NCI-H187 treated with DMSO at 0.1 percent for 48 hours (cell line): ENCODE measurements at places on chromosomes 6 and 20.

- no peak for DNase-seq
Measured at GRCh38 chr6:15504040-15504495, 158.8 kb downstream of the DTNBP1 start.

DNA sequence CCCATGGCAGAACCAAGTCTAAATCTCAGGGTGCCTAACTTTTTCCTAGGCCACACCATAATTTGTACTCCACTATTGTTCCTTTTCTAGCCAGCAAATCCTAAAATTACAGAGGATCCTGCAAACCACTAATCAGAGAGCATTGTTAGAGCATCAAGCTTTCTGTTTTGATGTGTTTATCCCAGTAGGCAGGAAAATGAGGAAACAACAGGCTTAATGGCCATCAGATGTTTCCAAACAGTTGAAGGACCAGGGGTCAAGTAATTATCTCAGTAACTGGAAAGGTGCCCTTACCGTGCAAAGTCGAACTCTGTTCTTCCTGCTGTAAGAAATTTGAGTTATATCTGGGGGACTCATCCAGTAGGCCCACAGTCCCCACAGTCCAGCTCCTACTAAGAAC lies 58.7 kb downstream of the RALY start:
- no peak for DNase-seq

- no peak for DNase-seq
Measured at GRCh38 chr6:158290040-158290439, 22.2 kb upstream of the TULP4 start.

DNA sequence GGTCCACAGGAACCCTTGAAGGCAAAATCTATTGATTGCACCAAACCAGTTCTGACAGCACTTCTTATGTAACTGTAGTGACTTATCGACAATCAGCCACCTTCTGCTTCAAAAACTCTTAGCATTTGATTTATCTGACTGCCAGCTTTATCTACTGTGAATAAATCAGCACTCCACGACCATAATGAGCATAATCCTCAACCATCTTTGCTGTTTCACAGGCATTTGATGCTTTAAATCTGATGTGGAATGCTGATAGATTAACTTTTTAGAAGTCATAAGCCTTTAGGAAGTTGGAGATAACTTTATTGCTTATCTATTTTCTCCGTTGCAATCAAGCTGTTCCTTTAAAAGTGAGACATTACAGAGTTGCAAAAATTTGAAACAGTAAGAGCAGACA lies 101.5 kb upstream of the PTCHD4 start:
- no peak for DNase-seq

DNA sequence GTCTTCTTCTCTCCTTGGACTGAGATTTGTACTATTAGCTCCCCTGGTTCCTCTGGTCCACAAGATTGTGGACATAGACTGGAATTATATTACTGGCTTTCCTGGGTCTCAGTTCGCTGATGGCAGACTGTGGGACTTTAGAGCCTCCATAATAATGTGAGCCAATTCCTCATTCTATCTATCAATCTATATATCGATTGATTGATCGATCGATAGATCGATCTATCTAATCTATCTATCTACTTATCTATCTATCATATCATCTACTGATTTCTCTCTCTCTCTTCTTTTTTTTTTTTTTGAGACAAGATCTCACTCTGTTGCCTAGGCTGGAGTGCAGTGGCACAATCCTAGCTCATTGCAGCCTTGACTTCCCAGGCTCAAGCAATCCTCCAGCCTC lies 51.5 kb upstream of the DDR1 start:
- DNase-seq = no peak

DNA sequence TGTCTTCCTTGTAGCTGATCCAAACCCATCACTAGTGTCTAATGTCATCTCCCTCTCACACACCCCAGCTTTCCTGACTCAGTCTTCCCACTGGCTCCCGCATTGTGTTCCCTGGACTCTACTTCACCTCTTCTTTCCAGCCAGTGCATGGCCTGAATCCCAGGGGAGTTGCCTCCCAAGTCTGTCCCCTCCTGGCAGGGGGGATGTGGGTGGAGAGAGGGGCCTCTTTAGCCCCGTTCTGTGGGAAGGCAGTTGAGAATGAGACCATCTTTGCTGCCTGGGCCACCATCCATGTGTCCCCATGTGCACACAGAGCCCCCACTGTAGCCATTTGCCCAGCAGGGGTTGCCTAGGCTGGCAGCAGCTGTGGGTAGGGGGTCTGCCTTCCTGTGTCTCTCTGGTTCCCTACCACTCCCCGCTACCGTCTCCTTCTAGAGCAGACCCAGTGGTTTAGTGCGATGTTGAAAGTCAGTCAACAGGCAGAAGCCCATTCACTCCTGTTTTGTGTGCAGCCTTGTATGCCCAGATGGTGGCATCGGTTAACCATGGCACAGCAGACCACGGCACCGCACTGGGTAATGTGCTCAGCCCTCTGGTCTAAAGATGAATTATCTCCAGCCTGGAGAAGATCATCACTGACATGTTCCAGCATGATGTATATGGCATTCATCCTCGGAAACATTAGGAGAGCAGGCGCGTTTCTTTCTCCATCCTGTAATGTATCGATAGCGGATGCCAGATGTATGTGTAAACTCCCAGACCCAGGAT lies 178.8 kb upstream of the SNX9 start:
- no peak for DNase-seq

DNA sequence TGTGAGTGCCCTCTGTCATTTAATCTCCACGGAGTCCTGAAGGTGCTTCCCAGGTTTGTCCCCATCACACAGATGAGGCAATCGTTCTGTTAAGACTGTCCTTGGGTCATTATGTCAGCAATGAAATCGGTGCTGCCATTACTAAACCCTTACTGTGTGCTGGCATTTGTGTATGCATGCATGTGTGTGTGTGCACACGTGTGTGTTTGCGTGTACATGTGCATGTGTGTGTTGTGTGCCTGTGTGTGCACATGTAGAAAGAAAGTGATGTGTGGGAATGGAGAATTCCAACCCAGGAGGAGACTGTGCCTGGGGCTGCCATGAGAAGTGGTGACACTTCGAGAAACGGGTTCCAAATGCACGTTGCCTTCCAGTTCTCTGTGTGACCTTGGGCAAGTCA lies 110.3 kb downstream of the CDH26 start:
- DNase-seq = no peak

DNA sequence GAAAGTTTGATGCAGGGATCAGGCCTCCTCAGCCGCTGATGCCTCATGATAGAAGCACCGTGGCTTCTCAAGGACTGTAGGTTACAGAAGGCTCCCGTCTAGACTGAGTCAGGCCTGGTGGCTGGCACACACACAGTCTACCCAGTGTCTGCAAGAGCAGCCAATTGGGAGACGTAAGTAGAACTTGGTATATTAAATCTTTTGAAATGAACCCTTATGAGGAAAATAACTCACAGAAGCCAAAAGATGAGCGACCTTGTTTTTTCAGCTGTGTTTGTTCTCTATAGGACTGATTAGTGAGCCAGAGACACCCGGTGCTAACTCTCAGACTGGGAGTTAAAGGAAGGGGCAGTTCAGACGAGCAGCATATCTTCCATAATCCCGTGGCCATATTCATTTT lies 5.9 kb upstream of the PDE10A start:
- no peak for DNase-seq

DNA sequence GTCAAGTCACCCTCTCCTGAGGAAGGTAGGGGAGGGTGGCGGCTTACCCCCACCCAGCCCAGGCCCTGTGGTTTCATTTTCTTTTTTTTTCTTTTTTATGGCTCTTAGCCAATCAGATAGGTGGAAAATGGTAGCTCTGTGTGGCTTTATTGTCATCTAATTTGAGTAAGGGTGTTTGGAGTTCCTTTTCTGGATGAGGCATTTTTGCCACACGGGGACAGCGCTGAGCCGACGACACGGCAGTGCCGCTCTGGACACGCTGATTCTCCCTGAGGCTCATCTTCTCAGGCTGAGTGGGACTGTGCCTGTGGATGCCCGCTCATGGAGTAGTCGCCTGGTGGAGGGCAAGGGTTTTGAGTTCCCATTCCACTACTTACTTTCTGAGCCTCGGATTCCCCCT lies 37.6 kb upstream of the ANGPT4 start:
- DNase-seq = no peak

GRCh38 chr6:97394160-97394748 lies 111.2 kb upstream of the MMS22L start:
- no peak for DNase-seq

- no peak for DNase-seq
Measured at GRCh38 chr6:109722011-109722410, 30.9 kb downstream of the FIG4 start.

- peak; percentile 29 for DNase-seq
Measured at GRCh38 chr6:11785774-11786579, 7.4 kb upstream of the ADTRP start.

DNA sequence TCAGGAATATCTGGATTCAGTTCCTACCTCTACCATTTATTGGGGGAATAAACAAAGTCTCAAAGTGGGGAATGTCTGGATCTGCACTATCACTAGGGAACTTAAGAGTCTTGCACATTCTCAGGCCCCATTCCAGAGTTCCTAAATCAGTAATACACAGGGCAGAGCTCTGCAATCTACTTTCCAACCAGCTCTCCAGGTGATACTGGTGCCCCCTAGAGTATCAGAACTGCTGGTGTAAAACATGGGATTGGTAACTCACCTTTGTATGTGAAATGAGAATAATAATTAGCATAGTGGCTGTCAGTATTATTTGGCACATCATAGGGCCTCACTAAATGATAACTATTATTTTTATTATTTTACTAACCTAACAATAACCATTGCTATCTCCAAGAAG lies 278.8 kb upstream of the IMPG1 start:
- no peak for DNase-seq

GRCh38 chr6:13012977-13013680 lies 296.6 kb downstream of the PHACTR1 start:
- DNase-seq = peak; percentile 22

DNA sequence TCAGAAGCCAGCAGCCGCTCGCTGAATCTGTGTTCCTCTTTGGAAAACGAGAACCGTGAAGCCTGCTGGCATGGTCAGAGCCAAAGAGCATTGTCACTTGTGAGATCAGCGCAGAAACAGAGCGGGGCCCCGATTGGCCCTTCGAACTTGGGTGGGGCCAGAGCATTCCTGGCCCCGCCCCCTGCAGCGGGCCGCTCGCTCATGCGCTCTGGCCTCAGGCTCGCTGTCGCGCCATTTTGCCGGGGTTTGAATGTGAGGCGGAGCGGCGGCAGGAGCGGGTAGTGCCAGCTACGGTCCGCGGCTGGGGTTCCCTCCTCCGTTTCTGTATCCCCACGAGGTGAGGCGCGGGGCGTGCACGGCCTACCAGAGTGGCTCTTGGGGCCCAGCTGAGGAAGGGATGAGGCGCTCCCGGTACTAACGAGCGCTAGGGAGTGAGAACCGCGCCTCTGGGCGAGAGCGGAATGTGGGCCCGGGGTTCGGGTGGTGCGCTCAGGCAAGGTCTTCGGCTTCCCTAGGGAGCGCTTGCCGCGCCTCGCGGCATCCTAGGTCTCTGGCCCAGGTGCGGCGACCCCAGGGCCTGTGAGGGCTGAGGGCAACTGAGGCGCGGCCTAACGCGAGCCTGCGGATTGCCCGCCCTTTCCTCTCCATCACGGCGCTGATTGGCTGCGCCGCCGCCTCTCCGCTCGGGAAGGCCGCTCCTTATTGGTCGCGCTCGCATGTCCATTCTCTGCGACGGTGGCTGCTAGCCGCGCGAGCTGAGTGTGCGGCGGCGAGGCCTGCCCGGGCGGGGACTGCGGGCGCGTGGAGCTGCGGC lies at the start of gene CSE1L:
Gene CSE1L, plus strand, starts transcription at position 226 of the 814 bp plus-strand sequence. CDS start 12,152 bp downstream, outside the sequence.
- peak; percentile 55 for DNase-seq

DNA sequence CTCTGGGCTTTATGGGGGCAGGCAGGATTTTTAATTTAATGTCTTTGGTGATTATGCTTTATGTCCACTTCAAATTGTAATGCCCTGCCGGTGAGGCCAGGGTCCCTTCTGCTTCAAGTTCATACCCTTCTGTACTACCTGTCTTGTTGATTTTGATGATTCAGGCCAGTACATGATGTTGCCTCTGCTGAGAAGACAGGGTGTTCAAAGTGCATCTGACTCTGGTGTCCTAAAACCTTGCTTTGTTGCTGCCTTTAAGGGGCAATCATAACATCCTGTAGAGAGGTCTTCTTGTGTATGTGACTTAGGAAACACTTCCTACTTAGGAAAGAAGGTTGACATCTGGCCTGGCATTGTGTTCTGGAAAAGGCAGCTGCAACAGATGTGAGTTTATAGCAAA lies 113.2 kb downstream of the TMEM170B start:
- no peak for DNase-seq

DNA sequence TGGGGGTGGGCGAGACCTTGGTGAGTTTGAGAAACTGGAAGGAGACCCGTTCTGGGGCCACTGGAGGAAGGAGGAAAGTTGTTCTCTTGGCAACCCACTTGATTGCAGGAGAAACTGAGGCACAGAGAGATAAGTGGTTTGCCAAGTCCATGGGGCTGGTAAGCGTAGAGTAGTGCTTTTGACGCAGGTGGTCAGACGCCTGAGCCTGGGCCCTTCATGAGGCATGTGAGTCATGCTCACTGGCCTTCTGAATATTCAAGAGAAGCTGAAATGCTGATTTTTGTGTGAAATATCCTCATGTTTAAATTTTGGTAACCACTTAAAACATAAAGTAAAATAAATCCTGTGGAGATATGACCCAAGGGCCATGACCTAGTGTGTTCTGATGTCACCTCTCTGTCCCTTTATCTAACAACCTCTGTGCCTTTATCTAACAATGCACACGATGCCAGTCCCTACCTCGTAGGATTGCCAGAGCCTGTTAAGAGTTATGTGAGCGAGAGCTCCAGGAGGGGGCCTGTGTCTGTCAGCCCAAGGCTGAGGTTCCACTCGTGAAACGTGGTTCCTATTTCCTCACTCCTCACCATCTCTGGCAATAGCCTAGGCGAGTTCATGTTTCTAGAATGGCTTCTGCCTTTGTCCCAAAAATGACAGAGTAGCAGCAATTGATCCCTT lies 32.8 kb upstream of the PMEPA1 start:
- DNase-seq = no peak

GRCh38 chr6:21596145-21596948 lies 2.8 kb downstream of the SOX4 start:
- DNase-seq = no peak

GRCh38 chr20:57618091-57618763 lies 2.0 kb downstream of the ZBP1 start:
- DNase-seq = no peak

- no peak for DNase-seq
Measured at GRCh38 chr6:90216072-90216977, 80.3 kb downstream of the BACH2 start.

DNA sequence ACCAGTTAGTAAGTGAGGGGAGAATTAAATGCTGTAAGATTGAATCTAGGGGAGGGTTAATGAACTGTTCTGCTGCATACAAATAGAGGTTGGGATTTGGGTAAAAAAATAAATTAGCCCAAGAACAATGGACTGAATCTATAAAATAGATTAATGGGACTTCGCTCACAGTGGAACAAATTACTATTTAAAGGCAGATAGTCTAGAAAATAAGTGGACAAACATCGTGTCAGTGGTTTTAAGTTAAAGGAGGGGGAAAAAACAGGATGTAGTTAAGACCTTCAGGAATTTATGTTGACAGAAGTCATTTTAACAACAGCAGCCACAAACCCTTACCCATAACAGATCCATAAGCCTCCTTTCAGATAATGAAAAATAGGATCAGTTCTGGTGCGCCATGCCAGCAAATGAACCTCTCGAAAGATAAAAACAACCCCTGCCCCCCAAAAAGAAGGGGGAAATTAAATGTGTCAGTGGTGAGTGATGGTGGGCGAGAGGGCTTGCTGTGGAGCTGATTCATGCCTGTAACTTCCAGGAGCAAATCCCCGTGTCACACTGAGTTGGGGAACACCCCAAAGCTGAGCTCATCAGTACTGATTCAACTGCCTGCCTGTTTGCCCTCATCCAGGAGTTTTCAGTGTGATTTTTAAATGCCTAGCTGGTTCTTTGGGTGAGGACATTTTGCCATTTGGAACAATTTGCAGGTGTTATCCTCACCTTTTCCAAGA lies 86.8 kb downstream of the PPP1R14C start:
- DNase-seq = no peak
